COR-L47 (cell line): ENCODE measurements at places on chromosomes 3 and 15.

GRCh38 chr15:68651916-68652525 is 73.2 kb downstream of the CORO2B start:
- peak; percentile 78 for DNase-seq

- DNase-seq, result no peak
Observed at GRCh38 chr3:184927796-184928315, 115.9 kb downstream of the VPS8 start.

- no peak for DNase-seq
Observed at GRCh38 chr3:117856354-117856753, 1146.8 kb downstream of the TUSC7 start.

DNA sequence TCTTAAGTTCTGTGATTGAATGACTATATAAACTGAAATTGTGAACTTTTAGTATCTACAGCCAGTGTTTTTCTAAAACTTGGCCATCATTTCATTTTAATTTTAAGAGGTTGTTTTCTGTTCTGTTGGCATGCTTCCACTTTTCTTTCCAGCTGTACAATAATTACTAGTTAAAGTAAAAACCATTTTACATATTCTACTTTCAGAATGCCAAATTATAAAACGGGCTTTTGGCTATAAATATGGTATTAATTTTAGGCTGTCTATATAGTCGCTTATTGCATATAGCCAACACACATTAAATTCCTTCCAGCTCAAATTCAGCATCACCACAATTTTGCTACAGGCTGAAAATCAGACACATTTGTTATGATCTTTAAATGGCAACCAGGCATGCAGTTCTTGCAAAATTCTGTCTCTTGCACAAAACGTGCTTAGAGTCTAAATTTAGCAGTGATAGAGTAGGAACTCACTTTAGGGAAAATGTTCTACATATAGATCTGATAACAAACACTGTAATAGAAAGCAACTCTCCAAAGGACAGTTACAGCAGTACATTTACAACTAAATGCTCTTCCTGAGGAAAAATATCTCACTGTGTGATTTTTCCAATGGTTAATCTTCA is 81.1 kb downstream of the BTD start:
- DNase-seq, result no peak

GRCh38 chr15:89019436-89019835 is 68.8 kb upstream of the ABHD2 start:
- no peak for DNase-seq

DNA sequence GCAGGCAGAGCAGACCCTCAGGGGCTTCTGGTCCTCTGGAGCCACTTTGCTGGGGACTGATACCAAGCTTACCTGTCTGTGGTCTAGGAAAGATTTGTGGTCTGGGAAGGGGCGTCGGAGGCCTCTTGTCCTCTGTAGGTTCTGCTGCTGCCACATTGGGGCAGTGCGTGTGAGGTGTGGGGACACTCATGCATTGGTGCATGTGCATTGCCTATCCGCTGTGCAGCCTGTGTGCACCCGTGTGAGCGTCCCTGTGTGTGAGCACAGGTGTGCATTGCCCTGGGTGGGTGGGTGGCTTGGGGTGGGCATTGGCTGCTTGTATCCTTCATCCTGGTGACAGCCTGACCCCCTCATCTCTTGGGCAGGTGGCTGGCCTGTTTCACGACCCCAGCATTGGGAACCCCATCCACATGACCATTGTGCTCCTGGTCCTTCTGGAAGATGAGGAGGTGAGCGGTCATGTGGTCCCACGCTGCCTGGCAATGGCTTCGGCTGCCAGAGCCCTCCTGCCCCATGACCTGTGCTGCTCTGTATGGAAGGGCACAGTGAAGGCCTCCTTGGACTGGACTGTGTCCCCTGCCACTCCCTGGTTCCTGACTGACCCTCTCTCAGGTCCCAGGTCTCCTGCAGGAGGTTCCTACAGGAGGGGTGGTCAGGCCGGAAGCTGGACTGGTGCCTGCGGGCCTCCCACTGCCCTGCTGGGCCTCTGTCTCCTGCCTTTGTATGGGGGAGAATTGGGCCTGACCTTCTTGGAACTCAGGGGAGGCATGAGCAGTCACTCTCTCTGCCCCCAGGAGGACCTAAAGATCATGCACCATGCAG is 41.5 kb downstream of the SAXO2 start:
- no peak for DNase-seq

GRCh38 chr3:31093606-31094005 is 199.1 kb upstream of the GADL1 start:
- no peak for DNase-seq

DNA sequence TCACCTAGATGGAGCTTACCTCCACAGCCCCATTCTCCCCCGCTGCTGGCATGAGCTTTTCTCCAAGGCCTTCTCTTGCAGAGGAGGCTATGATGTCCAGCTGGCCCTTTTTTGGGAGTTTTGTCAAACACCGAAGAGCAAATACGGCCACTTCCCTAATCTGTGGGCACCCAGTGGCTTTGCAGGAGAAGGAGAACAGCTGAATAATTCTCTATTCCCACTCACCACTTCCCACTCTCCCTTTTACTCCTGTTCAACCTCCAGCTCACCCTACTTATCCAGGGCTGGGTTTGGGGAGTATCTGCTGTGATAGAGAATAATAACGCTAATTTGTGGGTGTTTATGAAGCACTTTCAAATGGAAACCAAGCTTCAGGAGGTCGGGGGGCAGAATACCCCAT is 93.0 kb downstream of the AAGAB start:
- DNase-seq, result no peak

DNA sequence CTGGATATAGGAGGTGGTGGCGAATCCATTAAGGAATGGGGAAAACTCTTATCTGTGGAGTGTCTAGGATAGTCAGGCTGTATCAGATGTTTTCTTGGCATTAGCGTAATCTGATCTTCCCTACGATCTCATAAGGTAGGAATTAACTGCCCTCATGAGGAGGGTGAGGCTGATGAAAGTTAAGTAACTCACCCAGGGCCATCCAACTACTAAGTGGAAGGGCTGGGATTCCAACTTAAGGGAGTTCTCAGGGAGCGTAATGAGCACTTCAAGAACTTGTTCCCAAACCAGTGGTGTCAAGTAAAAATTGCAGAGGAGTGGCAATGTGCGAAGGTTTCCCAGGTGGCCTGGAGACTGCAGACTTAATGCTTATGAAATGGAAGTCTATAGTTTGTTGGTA is 55.9 kb upstream of the OSBPL11 start:
- no peak for DNase-seq

DNA sequence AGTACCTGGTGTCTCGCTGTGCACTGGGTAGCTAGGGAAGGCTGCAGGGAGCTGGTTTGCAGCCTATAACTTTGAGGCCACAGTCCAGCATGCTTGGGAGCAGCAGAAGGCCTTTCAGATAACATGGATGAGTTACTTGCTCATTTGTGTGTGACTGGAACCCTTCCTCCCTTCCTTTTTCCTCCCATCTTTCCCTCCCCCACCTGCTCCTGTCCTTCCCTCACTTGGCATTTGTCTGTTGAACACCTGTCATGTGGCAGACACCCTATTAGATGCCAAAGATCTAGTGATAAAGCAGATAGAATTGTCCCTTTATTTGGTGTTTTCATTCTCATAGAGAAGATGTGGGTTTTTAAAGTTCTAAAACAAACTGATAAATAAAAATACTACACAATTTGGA is 71.6 kb downstream of the LRTM1 start:
- no peak for DNase-seq

GRCh38 chr3:178359728-178360127 is 176.5 kb upstream of the KCNMB2 start:
- DNase-seq, result no peak

DNA sequence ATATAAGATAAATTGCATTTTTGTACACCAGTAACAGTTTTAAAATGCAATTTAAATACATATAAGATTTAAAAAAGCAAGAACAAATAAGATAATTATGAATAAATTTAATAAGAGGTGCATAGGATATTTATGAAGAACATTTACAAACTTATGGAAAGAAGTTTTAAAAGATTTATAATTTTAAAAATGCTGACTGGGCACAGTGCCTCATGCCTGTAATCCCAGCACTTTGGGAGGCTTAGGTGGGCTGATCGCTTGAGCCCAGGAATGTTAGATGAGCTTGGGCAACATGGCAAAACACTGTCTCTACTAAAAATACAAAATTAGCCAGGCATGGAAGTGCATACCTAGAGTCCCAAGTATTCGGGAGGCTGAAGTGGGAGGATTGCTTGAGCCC is 37.8 kb downstream of the EOMES start:
- no peak for DNase-seq

- DNase-seq, result no peak
Observed at GRCh38 chr3:5441401-5441800, 253.9 kb downstream of the EDEM1 start.

DNA sequence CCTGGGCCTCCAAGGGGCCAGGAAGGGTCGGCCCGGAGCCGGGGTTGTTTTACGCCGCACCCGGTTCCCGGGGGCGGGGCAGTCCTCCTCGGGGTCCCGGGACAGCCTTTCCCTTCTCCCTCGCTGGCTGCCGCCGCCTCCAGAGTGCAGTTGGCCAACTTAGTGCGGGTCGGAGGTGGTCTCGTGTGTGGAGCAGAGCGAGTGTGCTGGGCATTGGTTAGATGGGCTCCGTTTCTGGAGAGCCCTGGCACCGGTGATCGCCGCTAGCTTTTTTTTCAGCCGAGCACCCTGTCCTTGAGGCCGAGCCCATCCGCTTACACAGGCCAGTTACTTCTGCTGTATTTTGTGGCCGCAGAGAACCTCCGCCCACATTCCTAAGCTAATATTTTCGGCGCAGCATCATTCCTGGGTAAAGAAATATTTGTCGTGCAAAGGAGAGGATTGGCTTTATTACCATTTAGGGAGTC is 585 bp downstream of the KIF23 start:
- no peak for DNase-seq

- no peak for DNase-seq
Observed at GRCh38 chr3:59425942-59426341, 376.1 kb upstream of the CFAP20DC start.

DNA sequence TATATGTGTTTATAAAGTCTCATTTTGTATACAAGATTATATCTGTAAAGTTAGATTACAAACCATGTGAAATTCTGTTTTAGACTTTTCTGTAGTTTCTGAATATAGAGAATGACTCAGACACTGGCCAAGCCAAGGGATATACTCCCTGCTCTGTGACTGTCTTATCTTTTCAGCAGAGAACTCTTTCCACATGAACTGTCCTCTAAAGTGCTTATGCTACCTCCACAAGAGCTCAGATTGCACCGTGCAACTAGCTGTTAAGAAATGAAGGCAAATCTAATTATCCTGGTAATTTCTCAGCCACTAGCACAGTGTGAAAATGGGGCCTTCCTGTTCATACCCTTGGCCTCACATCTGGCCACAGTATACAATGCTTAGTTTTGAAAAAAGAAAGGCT is 44.3 kb upstream of the CPNE4 start:
- no peak for DNase-seq

GRCh38 chr3:73207946-73208440 is 146.5 kb downstream of the EBLN2 start:
- DNase-seq, result no peak

- no peak for DNase-seq
Observed at GRCh38 chr3:196620161-196620604, 19.3 kb upstream of the NRROS start.

GRCh38 chr3:24263069-24263668 is 231.5 kb downstream of the THRB start:
- DNase-seq, result peak; percentile 15

GRCh38 chr3:138688871-138689299 is 80.3 kb downstream of the FAIM start:
- DNase-seq, result no peak

- no peak for DNase-seq
Observed at GRCh38 chr15:79991826-79992225, 20.8 kb upstream of the BCL2A1 start.

- DNase-seq, result no peak
Observed at GRCh38 chr3:67715971-67716370, 61.6 kb upstream of the SUCLG2 start.

- no peak for DNase-seq
Observed at GRCh38 chr3:112261742-112262141, 32.3 kb downstream of the SLC9C1 start.

DNA sequence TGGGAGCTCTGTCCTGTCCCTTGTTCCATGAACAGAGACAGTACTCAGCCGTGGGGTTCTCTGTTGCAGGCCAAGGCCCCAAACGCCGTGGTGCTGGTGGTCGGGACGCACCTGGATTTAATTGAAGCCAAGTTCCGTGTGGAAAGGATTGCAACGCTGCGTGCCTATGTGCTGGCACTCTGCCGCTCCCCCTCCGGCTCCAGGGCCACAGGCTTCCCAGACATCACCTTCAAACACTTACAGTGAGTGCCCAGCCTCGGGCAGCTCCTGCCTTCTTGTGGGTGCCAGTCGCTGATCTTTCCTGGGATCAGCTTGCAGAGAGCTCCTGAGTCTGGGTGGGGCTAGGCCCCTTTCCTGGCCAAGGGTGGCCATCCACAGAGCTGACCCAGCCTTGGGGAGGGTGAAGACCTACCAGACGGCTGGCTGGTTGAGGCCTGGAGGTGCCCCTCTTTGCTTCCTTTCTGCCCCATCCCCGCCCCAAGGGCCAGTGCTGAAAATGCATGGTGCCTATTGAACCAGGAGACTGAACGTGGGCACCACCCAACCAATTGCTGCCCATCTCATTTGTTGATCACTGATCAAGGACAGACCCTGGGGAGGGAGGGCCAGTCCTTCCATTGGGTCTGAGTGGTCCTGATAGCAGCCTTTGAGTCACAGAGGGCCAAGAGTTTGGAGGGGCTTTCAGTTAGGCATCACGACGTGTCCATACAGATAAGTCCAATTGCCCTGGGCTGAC is 106.9 kb downstream of the LRRK1 start:
- DNase-seq, result no peak

DNA sequence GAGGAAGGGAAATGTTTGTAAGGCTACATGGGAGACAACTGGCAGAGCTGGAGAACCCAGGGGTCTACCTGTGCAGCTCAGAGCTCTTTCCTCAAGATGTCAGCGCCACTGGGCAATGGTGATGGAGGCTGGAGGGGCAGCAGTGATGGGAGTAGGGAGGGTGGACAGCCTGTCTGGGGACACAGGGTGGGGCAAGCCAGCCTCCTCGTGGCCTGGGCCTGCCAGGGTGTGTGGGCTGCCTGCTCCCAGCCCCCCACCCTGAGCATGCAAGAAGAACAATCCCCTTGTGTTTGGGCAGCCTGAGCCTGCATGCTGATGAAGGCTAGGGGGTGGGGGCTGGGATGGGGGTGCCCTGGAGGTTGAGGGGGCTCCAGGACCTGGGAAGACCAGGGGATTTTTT is 1.2 kb downstream of the PCBP4 start:
- no peak for DNase-seq

GRCh38 chr15:69058830-69059556 is 44.5 kb downstream of the NOX5 start:
- peak; percentile 91 for DNase-seq

DNA sequence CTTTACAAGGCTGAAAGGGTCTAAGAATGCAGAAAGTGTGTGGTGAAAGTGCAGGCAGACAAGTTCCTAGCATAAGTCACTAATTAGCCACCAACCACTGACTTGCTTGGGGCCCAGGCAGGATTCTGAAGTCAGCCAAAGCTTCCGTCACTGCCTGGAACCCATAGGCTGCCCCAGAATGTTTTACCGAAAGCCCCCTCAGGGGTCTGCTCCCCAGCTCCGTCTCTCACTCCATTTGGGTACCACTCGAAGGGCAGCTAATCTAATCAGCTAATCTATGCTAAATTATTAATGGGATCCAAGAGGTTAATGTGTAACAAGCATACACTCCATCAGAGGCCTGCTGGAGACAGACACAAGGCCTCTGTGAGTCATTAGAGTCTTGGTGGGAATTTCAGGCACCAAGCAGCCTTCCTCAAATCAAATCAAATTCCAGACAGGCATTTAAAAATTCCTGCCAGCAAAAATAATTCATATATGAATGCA is 13.2 kb downstream of the ADAMTS9 start:
- no peak for DNase-seq
